ENCODE measurements at places on chromosomes 5 and 9. TPM values are rescaled to one million over a fixed set of nuclear protein-coding genes. Genes with fewer than 3 reads are reported as not detected.

DNA sequence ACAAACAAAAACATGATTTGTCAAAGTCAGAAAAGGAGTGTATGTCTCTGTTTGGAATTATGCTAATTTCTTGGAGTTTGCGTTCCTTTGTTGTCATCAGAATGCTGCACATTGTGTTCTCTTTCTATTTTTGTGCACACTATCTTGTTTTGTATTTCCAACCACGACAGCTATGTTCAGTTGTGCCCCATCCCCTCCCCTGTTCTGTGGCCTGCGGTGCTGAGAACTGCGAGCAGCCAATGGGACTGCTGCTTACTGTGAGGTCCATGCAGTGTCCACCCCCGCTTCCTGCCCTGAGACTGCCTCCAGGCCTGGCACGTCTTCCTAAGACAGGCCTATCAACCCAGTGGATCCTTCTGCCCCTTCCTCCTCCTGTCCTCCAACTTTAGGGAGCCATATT lies 76.8 kb downstream of the PALM2AKAP2 start:
- DNase-seq, result no peak

GRCh38 chr5:111135946-111136345 lies 43.8 kb downstream of the WDR36 start:
- DNase-seq, result no peak

Gene SLC36A2
- not detected for total RNA-seq

Gene ZNF366
- 5.0 TPM for total RNA-seq

DNA sequence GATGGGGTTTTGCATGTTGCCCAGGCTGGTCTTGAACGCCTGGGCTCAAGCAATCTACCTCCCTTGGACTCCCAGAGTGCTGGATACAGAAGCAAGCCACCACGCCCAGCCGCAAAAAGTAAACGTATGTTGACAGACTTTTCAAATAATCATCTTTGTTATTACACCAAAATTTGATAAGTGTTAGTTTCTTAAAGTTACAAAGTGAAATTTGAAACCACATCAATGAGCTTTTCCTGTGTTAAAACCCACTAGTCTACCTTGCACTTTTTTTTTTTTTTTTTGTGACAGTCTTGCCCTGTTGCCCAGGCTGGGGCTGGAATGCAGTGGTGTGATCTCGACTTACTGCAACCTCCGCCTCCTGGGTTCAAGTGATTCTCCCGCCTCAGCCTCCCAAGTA lies 29.9 kb downstream of the SPACA9 start:
- no peak for DNase-seq

DNA sequence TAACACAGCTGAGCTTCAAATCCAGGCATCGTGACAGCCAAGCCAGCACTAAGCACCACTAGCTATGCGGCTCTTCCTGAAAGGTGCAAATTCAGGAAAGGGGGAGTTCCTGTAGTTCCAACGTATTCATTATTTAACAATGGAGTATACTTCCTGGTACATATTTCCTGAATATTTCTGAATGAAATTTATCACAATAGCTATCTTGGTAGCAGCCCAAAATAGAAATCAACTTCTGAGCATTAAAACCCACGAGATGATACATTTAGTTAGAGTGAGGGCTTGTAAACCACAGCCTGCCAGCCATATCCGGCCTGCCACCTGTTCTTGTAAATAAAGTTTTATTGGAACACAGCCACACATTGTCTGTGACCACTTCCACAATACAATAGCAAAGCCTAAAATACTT lies 109.7 kb upstream of the RETREG1 start:
- DNase-seq, result no peak

- DNase-seq, result no peak
These were observed 149.9 kb upstream of the SMIM23 start for GRCh38 chr5:171635561-171636245.

DNA sequence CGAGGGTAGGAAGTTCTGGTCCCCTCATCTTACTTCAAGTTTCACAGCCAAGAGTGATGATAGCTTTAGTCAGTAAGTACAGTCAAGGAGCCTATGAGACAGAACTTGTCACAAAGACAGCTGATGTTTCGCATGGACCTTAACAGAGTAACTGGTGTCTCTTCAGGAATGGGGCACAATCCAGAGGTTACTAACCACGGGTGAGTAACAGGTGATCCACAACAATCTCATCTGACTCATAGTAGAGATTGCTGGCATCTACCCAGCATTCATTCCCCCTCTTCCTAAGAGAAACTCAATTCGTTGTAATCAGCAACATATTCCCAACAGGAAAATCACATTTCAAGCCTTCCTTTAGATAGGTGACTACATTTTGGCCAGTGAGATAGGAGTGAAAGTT lies 126.7 kb downstream of the SNX18 start:
- DNase-seq, result no peak

DNA sequence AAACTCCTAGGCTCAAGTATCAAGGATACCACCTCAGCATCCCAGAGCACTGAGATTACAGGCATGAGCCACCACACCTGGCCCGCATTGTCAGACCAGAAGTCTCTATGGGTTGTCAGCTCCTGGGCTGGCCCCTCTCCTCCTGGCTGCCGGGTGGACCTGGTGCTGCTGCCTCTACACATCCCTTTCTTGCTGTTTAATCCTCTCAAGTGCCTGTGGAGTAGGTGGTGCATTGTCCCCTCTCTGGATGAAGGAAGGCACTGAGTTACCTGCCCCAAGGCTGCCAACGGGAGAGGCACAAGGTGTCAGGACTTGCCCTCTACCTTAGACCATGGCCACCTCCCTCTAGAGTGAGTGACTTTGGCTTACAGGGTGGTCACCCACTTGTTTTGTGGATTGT lies 37.4 kb downstream of the PHF2 start:
- DNase-seq, result peak; percentile 46

Gene HTR4
- total RNA-seq, result 0.33 TPM

GRCh38 chr5:42499016-42499415 lies 75.8 kb downstream of the GHR start:
- no peak for DNase-seq

GRCh38 chr5:75536147-75536546 lies 24.5 kb downstream of the POLK start:
- DNase-seq, result no peak

GRCh38 chr9:89839952-89840351 lies 235.1 kb downstream of the GADD45G start:
- DNase-seq, result no peak

GRCh38 chr5:150167908-150168307 lies 1.3 kb downstream of the CDX1 start:
- no peak for DNase-seq

Gene WNT8A
- total RNA-seq, result not detected

GRCh38 chr9:128361296-128361985 lies 9.7 kb upstream of the URM1 start:
- DNase-seq, result no peak

GRCh38 chr9:114616684-114617520 lies 5.8 kb downstream of the TMEM268 start:
- peak; percentile 93 for DNase-seq

Gene FBP1
- total RNA-seq, result 4.7 TPM

GRCh38 chr5:56565644-56566043 lies 249.7 kb upstream of the MAP3K1 start:
- DNase-seq, result no peak

- no peak for DNase-seq
These were observed 45.9 kb upstream of the MTMR12 start for GRCh38 chr5:32358611-32359010.

GRCh38 chr5:157308836-157309465 lies 43.0 kb downstream of the CYFIP2 start:
- no peak for DNase-seq

GRCh38 chr5:89396278-89396954 lies 513.4 kb upstream of the MEF2C start:
- DNase-seq, result no peak

Gene IFNB1
- total RNA-seq, result not detected

DNA sequence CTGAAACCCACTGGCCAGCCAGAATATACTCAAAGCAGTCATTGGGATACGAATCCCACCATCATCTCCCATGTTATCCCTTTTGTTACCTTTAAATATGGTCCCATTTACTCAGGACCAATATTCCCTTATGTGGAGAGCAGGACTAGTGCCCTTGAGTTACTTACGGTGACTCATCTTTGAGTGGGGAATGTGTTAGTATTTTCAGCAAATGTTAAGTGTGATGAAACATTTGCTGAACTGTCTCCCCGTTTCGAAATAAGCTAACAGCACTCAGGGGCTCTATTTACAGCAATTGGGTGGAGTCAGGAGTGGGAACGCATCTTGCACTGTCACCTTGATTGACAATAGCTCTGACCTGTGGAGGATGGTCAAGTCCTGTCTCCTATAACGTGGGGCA lies 67.4 kb downstream of the CTSL start:
- no peak for DNase-seq

DNA sequence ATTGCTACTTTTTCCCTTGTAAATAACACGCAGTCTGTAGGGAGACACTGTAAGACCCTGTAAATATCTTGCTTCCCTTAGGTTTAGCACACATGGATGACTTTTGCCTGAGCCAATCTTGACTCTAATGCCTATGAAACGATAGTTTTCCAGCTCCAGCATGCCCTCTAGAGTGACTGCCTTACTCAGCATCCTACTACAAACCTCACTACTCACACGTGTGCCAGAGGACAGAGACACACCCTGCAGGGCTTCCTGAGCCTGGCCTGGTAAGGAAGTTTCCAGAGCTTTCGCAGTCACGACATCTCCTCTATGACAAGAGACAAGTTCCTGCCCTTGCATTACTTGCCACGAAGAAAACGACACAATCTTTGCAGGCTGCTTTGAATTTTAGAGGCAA lies 138.1 kb downstream of the ATPSCKMT start:
- DNase-seq, result no peak

DNA sequence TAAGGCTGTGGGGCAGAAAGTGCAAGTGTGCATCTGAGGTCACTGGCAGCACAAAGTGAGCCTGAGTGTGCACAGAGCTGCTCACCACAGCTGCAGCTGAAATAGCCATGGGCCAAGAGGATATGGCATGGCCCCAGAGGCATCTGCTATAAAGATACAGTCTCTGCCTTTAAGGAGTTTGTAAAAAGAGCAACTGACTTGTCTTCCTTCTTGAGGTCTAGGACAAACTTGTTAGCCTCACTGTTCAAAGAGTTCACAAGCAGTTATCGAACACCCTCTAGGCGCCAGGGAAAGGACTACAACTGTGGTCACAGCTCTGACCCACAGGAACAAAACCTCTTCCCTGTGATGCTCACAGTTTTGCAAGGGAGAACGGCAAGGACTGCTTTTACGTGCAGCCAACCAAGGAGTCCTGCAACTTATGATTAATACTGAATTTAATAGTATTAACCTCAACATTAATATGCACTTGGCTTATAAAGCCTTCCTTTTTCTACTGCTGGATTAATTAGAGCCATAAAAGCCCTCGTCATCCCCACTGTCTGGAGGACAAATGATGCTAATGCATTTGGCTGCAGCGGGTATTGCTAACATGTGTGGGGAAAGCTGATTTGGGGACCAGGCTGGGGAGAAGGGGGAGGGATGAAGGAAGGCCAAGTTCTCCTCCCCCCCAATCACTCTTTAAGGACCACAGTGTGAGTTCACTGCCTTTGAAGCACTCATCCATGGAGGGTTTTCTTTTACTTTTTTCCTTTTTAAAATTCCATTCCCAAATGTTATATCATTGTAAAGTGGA lies 189.8 kb upstream of the TRIM32 start:
- no peak for DNase-seq

DNA sequence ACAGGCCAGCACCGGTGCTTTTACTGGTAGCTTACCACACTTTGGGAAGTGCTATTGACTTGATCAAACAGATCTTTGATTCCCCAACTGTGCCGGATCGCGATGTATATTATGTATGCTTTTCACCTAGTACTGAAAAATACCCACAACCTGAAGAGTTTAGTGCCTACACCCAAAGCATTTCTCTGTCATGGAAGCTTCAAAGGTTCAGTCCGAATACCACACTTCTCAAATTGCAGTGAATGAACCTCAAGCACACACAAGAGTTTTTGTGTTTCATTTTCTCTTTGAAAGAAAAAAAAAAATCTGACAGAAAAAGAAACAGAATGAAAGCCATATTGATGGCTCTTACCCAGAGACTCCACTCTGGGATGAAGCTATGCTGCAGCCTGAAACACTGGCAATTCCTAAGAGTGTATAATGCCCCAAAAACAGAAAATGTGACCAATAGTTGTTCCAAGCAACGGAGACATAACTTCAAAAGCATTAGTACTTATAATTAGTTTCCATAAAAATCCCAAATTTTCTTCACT lies 100.9 kb downstream of the EBF1 start:
- no peak for DNase-seq

Gene RARS1
- 67.6 TPM for total RNA-seq

Gene PCDHAC1
- 0.14 TPM for total RNA-seq

Gene STPG3
- not detected for total RNA-seq

Gene TRPM6
- 0.60 TPM for total RNA-seq

Gene TTC39B
- total RNA-seq, result 19.7 TPM

Gene UGCG
- total RNA-seq, result 21.0 TPM

Gene SYK
- 13.2 TPM for total RNA-seq

- DNase-seq, result no peak
These were observed 33.0 kb downstream of the FRMPD1 start for GRCh38 chr9:37683531-37684371.

DNA sequence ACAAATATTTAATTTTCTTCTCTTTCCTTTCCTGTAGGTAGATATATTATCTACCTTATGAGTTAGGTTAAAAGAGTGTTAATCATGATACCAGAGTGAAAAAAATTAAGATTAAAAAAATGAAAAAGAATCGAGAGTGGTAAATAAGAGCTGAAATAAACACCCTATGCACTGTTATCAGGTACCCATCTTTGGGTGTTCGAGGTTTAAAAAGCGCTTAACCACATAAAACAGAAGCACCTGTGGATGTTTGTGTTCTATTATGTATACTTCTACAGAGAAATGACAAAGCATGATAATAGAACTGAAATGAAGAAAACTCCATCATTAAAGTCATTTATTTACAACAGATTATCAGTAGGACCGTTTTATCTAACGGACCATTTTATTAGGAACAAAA lies 25.7 kb upstream of the GCNT4 start:
- DNase-seq, result no peak

GRCh38 chr5:140023611-140024191 lies 19.4 kb downstream of the NRG2 start:
- no peak for DNase-seq

Gene IFNA2
- not detected for total RNA-seq

Gene PDE6A
- total RNA-seq, result not detected

GRCh38 chr5:97580746-97581145 lies 397.7 kb upstream of the RIOK2 start:
- DNase-seq, result no peak

- DNase-seq, result no peak
These were observed 104.1 kb upstream of the PAPPA start for GRCh38 chr9:116049456-116049855.

Gene PLPPR1
- not detected for total RNA-seq

- peak; percentile 40 for DNase-seq
These were observed 61.5 kb upstream of the CTSL start for GRCh38 chr9:87664153-87665060.

DNA sequence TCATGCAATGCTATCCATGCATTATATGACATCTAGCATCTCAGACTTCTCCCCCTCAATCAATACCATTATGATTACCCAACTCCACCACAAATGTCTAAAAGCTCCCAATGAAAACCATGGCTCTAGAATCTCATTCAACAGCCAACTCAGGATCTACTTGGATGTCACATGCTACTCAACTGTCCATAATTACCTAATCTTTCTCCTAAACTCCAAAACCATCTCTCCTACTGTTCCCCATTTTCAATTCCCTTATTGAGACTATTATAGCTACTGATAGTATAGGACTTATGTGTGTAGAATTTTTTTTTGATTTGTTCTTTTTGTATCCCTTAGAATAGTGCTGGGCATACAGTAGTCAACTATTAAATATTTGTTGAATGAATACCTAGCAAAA lies 8.2 kb upstream of the STRBP start:
- no peak for DNase-seq

All from posterior vena cava (tissue), 2 donors.